ENCODE measurements at places on chromosomes 12 and 14. TPM values are rescaled to one million over a fixed set of nuclear protein-coding genes. Genes with fewer than 3 reads are reported as not detected.

The NRL gene
- not detected for total RNA-seq

The BIN2 gene
- 3.5 TPM for total RNA-seq

The LRFN5 gene
- 0.58 TPM for total RNA-seq

The SPX gene
- not detected for total RNA-seq

The SSPN gene
- 52.4 TPM for total RNA-seq

The NKX2-1 gene
- total RNA-seq = not detected

The FOXN4 gene
- total RNA-seq = not detected

The MLF2 gene
- total RNA-seq = 9.3 TPM

The SOAT2 gene
- not detected for total RNA-seq

The A2M gene
- total RNA-seq = 162 TPM

The POU6F1 gene
- 5.9 TPM for total RNA-seq

The JKAMP gene
- 59.6 TPM for total RNA-seq

The LBHD2 gene
- total RNA-seq = not detected

The TAS2R13 gene
- 3.0 TPM for total RNA-seq

The DLST gene
- 121 TPM for total RNA-seq

GRCh38 chr14:59919570-59920377 lies at the start of gene LRRC9:
Gene LRRC9, plus strand, starts transcription at chr14:59920144.
- no peak for DNase-seq

- no peak for DNase-seq
Measured at GRCh38 chr12:108649126-108649525, 15.4 kb upstream of the SELPLG start.

DNA sequence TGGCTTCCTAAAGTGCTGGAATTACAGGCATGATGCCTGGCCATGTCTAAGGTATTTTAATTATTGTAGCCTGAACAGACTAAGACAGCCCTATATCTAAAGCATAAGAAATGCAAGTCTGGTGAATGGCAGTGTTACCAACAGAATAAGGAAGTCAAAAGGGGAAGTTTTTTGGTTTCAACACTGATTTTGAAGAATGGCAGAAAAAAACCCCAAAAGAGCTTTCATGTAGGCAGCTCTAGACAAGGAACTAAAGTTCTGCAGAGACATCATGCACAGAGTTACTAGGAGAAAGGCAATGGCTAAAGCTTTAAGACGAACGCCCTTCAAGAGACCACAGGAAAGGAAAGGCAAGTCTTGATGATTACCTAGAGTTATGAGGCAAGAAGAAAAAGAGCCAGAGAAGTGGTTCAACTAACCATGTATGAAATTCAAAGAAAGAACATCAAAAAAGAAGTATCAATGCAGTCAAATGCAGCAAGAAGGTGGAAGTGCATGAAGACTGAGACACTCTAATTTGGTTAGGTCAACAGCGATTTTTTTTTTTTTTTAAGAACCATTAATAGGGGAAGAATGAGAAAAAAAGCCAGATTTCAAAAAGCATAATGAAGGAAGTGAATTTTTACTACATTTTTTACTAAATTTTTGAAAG lies 50.8 kb downstream of the RPS6KA5 start:
- no peak for DNase-seq

GRCh38 chr12:2195085-2195484 lies 142.3 kb downstream of the CACNA1C start:
- DNase-seq = no peak

DNA sequence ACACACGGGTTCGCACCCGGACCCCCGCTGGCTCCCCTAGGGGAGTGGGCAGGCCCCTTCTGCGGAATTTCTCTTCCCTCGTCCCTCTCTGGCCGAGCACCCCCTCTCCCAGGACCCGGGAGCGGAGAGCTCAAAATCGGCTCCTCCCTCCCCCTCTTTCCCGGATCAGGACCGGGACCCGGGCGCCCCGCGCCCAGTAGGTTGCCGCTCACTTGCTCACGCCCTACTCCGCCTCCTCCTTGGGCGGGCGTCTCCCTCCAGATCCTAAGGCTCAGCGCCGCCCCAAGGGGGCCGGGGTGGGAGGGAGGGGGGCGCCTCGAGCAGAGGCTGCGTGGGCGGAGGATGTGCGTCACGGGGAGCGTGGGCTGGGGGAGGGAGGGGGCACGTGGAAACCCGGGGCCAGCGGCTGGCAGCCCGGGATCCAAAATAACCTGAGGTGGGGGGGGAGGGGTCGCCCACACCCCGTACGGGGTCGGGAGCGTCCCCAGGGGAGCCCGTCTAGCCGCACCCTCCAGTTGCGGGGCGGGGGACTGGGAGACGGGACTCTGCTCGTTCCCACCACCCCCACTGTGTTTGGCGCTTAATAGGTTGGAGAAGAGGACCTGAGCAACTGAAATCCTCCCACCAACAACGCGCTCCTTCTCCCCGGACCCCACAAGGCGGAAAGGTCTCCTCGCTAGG lies 1.8 kb upstream of the NAB2 start:
- peak; percentile 96 for DNase-seq

GRCh38 chr14:20469890-20470602 lies 840 bp downstream of the PNP start:
- peak; percentile 69 for DNase-seq

DNA sequence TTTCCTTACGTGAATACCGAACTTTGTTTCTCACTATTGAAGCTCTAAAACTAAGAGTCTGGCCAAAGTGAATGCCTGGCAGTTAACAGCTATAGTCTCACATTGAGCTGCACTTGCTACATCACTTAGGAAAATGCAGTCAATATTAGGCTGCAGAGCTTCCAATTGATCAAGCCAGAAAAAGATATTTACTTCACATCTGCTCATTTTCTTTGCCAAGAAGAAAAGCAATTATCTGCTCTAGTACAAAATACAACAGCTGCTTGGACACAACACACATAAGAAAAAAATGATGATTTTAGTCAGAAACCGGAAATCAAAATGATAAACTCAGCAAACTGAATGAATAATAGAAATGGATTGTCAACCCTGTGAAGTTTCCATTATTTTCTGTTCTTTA lies 45.4 kb downstream of the TMTC1 start:
- DNase-seq = peak; percentile 22

DNA sequence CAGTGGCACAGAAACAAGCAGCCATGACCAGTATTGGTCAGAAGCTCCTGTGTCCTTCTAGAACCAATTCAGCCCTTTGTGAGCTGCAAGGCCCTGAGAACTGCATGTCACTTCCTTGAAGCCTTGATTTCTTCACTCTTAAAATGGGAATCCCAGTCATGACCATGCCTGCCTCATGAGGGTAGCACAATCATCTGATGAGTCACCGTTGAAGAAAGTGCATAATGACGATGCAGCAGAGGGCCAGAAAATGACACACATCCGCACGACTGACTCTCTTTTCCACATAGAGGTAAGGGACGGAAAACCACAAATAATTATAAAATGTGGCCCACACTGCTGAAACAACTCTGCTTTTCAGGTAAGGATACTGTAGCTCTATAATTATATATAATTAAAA lies 777.4 kb downstream of the BCL11B start:
- DNase-seq = no peak

GRCh38 chr14:81729622-81730021 lies 196.0 kb upstream of the SEL1L start:
- DNase-seq = no peak

- DNase-seq = no peak
Measured at GRCh38 chr12:120055231-120056000, 61.1 kb downstream of the RAB35 start.

DNA sequence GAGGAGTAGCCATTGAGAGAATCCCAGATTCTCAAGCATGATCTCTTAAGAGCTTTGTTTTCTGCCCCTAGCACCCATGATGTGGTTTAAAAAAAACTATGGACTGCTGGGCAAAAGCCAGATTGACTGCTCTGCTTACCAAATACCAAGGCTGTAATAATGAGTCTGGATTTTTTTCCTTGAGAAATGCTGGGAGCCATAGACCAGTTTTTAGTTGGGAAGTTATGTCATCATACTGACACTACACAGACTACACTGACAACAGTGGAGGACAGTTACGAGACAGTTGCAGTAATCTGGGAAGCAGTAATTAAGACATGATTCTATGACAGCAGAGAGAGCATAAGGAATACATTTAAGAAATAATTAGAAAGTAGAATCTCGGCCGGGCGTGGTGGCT lies 35.8 kb downstream of the SPATA7 start:
- DNase-seq = peak; percentile 9

GRCh38 chr12:47376927-47377326 lies 297.2 kb upstream of the AMIGO2 start:
- DNase-seq = no peak

DNA sequence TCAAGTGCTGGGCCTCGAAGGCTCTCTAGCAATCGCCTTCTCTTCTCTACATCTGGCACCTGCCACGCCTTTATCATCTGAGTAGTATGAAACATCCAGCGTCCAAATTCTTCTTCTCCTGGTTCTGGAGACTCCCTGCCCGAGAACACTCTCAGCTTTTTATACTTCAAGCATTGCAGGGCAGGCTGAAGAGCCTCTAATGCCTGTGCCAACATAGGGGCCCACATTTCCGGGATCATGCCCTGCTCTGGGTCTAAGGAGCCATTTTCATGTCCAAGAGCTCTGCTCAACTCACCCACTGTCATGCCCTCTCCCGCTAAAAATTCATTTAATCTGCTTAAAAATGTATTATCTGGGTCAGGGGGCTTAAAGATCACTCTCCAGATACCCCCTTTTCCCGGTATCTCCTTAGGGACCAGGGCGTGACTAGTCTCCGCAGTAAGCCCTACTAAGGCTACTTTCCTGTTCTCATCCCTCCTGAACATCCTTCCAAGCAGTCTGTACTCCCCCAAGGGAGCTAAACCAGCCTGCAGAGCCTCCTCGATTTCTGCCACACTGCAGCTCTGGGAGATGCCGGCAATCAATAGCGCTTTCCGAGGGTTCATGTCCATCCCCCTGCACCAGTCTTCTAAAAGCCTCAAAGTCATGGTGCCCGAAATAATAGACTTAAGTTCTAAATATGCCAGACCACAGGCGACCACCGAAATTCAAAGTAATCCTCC lies 940 bp downstream of the MOAP1 start:
- DNase-seq = no peak

DNA sequence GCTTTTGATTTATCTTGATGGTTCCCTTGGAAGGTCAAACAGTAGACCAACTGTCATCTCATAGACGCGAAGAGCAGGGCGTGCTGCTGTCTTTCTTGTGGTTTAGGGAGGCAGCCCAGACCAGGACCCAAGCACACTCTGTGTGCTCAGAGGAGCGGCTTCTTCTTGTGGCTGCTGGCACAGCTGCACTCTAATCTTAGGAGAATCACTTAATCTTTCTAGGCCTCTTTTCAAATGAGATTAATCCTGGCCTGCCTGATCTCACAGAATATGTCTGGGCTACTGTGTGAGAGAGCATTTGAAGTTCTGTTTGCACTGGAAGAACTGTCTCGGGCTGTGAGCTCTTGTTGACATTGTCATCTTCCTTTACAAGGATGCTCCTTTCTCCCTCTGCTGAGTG lies 60.0 kb upstream of the TRAF3 start:
- no peak for DNase-seq

GRCh38 chr12:75976913-75977312 lies 54.7 kb downstream of the PHLDA1 start:
- no peak for DNase-seq

- no peak for DNase-seq
Measured at GRCh38 chr12:129101816-129102215, 248.5 kb downstream of the GLT1D1 start.

GRCh38 chr12:44816446-44817017 lies 59.6 kb downstream of the NELL2 start:
- DNase-seq = no peak

- DNase-seq = peak; percentile 34
Measured at GRCh38 chr12:66403746-66404145, 101.5 kb downstream of the HELB start.

DNA sequence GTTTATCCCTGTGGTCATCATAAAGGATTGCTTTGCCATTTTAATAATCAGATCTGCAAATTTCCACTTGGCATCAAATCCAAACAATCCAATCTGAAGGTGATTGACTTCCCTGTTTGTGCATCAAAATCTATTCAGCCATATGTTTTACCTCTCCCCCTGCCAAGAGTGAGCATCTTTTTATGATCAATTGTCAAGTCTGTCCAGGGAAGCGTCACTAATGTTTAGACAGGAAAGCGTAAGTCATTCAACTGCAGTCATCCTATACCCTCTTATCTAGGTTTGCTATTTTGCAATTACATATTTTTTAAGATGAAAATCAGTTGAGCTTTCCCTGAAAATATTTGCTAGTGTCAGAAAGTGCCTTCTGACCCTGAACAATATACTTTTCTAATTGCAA lies 1224.1 kb upstream of the SEL1L start:
- DNase-seq = no peak

DNA sequence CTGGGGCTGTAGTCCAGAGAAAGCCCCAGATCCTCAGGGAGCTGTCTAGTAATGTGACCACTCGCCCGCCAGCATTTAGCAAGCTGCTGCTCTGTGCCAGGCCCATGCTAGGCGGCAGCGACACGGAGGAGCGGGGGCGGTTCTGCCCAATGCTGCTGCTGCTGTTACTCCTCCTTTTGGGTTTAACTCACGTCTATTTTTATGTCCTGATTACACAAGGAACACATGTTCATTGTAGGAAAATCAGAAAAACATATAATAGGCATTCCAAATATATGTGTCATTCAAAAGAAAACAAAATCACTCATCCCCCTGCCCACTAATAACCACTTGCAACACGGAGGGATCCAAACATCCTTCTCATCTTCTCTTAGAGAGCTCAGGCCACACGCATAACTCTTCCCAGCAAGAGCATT lies 30.4 kb downstream of the CCDC92 start:
- DNase-seq = no peak

DNA sequence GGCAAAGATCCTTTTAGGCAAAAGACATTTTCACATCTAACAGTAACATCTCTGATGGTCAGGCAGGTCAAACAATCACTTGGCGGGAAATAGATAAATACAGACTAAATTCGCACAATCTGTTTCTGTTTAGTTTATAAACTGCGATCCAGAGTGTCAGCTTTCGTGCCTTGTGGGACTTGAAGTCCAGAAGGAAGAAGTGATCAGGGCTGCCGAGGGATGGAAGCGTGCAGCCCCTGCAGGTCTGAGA lies 245 bp upstream of the BRMS1L start:
- DNase-seq = no peak

- DNase-seq = peak; percentile 27
Measured at GRCh38 chr12:94677778-94678177, 27.4 kb upstream of the TMCC3 start.

- DNase-seq = peak; percentile 98
Measured at GRCh38 chr14:24146453-24146977, at the start of gene PSME2. Gene PSME2, minus strand, starts transcription at chr14:24146610. Its CDS starts 29 bp downstream, at chr14:24146581.

- DNase-seq = no peak
Measured at GRCh38 chr12:13583630-13584029, 387.1 kb downstream of the EMP1 start.

DNA sequence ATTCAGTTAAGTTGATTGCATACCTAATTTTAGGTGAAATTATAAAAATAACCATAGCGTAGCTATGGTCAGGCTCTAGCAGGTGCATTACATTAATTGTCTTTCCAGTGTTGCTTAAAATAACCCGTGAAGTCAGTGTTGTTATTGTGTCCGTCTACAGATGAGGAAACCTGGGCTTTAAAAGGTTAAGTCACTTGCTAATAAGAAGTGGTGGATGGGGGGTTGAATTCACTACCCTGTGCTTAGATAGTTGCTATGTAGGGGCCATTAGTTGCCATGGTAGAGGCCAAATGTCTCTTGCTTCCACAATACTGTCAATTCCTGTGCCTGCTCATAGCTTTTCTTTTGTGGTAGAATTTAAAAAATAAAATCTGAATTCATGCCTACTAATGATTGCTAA lies 174.8 kb downstream of the PELI2 start:
- peak; percentile 44 for DNase-seq
